Tibial nerve (tissue), 4 donors: ENCODE measurements at places on chromosomes 7 and 10. TPM values are rescaled to one million over a fixed set of nuclear protein-coding genes. Genes with fewer than 3 reads are reported as not detected.

Gene PDE6C
- not detected for total RNA-seq

GRCh38 chr10:78171633-78172400, 138.2 kb downstream of the RPS24 start:
- H3K27me3 ChIP-seq: no peaks in the 10 kb centered on the region
- H3K4me1 ChIP-seq: no peaks in the 10 kb centered on the region
- no peak overlapping the region for H3K27ac ChIP-seq

Gene AEBP1
- 142 TPM for total RNA-seq

Gene PON2
- total RNA-seq: 93.5 TPM

- no peaks in the 10 kb centered on the region for H3K27me3 ChIP-seq
- H3K36me3 ChIP-seq: no peaks in the 10 kb centered on the region
- H3K4me3 ChIP-seq: no peak overlapping the region
- H3K4me1 ChIP-seq: no peaks in the 10 kb centered on the region
- no peak overlapping the region for H3K27ac ChIP-seq
Measured at GRCh38 chr10:4623757-4624420, 202.1 kb upstream of the AKR1E2 start.

- H3K36me3 ChIP-seq: no peaks in the 10 kb centered on the region
- H3K4me1 ChIP-seq: peaks cover 19% of the 10 kb centered on the region
- peak overlapping the region; percentile 68 for H3K27ac ChIP-seq
- no peak for DNase-seq
Measured at GRCh38 chr10:89591111-89591795, 53.8 kb downstream of the PANK1 start.

Gene LIPJ
- total RNA-seq: under 0.01 TPM

Gene PROSER2
- total RNA-seq: 98.4 TPM

- no peaks in the 10 kb centered on the region for H3K27me3 ChIP-seq
- no peak overlapping the region for H3K27ac ChIP-seq
- no peaks in the 10 kb centered on the region for H3K4me1 ChIP-seq
- H3K4me3 ChIP-seq: no peak overlapping the region
- DNase-seq: no peak
- no peaks in the 10 kb centered on the region for H3K36me3 ChIP-seq
Measured at GRCh38 chr7:125149151-125149550, 219.5 kb upstream of the POT1 start.

- no peaks in the 10 kb centered on the region for H3K27me3 ChIP-seq
- H3K4me3 ChIP-seq: no peak overlapping the region
- H3K36me3 ChIP-seq: no peaks in the 10 kb centered on the region
- no peak for DNase-seq
Measured at GRCh38 chr10:76022366-76022765, 590.9 kb downstream of the LRMDA start.

DNA sequence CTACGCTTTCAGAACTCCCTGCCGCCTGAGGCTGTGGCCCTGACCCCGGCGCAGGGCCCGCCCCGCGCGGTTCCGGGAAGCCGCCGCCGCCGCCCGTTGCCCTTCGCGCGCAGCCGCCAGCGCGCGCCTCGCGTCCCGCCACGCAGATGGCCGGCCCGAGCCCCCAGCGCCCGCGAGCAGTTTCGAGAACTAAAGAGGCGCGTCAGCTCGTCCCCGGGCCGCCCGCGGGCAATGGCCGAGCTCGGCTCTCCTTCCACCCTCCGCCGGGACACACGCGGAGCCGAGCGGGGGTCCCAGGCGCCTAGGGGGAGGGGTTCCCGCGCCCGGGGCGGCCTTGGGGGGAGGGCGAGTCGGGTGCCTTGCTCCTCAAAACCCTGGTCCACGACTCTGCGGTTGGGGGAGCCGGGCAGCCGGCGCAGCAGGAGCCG, 1.8 kb downstream of the HNRNPF start:
- H3K27ac ChIP-seq: peak overlapping the region; percentile 98
- no peaks in the 10 kb centered on the region for H3K36me3 ChIP-seq
- H3K4me1 ChIP-seq: peaks cover 55% of the 10 kb centered on the region
- DNase-seq: no peak

GRCh38 chr7:132152131-132152889, 424.0 kb downstream of the PLXNA4 start:
- H3K4me3 ChIP-seq: no peak overlapping the region
- DNase-seq: no peak
- no peaks in the 10 kb centered on the region for H3K36me3 ChIP-seq
- H3K27ac ChIP-seq: no peak overlapping the region

Gene PNLIPRP3
- total RNA-seq: not detected

DNA sequence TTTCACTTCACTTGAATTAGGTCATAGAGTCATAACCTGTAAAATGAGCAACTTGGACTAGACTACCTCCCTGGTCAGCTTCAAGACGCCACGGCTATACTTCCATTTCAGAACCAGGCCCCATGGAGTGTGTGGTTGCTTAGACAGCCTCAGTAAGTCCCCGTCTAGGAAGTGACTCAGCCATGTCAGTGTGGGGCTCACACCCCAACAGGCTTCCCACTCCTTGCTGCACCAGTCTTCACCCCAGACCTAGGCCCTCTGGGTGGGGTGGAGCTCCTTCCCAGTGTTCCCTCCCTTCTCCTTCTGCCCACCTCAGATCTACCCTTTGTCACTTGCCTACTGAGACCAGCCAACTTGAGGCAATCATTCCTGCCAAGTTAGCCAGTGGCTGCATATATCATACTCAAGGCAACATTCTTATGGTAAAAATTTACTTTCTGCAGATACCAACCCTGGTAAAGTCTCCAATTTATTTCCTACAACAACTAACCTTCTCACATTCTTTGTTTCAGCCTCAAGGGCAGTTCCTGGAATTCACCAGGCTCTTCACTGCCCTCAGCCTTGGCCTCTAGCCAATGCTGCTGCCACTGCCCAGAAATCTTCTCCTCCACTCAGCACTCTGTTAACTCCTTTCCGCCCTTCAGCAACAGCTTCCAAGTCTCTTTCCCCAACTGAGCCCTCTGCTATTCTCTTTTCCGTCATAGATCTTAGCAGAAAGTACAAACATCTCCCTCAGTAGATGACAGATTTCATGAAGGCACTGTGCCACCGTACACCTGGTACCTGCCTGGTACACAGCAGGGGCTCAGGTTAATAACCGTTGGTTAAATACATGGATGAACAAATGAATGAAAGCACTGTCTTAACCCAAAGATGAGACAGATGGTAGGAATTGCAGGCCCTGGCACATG, 31.3 kb upstream of the ZNRF2 start:
- H3K36me3 ChIP-seq: no peaks in the 10 kb centered on the region
- H3K4me3 ChIP-seq: no peak overlapping the region
- no peaks in the 10 kb centered on the region for H3K27me3 ChIP-seq
- H3K27ac ChIP-seq: peak overlapping the region; percentile 58
- no peaks in the 10 kb centered on the region for H3K4me1 ChIP-seq
- peak; percentile 26 for DNase-seq

Gene FAM25G
- total RNA-seq: not detected

GRCh38 chr7:127968547-127968946, 62.7 kb downstream of the LRRC4 start:
- H3K36me3 ChIP-seq: no peaks in the 10 kb centered on the region
- H3K4me3 ChIP-seq: no peak overlapping the region
- peaks cover 6% of the 10 kb centered on the region for H3K4me1 ChIP-seq
- no peak for DNase-seq

Gene SSMEM1
- not detected for total RNA-seq

Gene PLXNA4
- 12.7 TPM for total RNA-seq

Gene ZNF716
- not detected for total RNA-seq

Gene ELMO1
- total RNA-seq: 265 TPM

GRCh38 chr7:48140001-48140681, 31.1 kb upstream of the ABCA13 start:
- no peaks in the 10 kb centered on the region for H3K36me3 ChIP-seq
- no peak overlapping the region for H3K4me3 ChIP-seq
- no peaks in the 10 kb centered on the region for H3K27me3 ChIP-seq
- H3K4me1 ChIP-seq: no peaks in the 10 kb centered on the region
- no peak overlapping the region for H3K27ac ChIP-seq

GRCh38 chr7:34425631-34426384, 232.2 kb upstream of the NPSR1 start:
- no peaks in the 10 kb centered on the region for H3K4me1 ChIP-seq
- H3K27me3 ChIP-seq: no peaks in the 10 kb centered on the region
- H3K4me3 ChIP-seq: no peak overlapping the region
- no peak overlapping the region for H3K27ac ChIP-seq

DNA sequence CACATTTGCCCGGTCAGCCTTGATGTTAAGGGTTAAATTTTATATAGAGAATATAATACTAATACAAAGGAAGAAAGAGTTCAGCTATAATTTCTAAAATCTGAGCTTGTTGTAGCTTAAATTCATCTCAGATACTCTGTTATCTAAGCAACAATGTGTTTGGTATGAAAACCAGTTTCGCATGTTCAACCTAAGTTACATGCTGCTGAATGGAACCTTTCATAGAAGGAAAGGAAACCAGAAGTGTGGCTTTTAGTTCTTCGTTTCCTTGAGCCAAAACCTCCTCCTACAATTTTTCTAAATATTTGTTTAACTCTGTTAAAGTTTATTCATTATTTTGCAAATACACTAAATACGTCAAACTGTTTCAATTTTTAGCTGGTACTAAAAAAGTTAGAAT, 18.5 kb downstream of the AGR2 start:
- H3K27ac ChIP-seq: no peak overlapping the region
- no peak overlapping the region for H3K4me3 ChIP-seq
- H3K27me3 ChIP-seq: no peaks in the 10 kb centered on the region
- no peaks in the 10 kb centered on the region for H3K4me1 ChIP-seq
- no peaks in the 10 kb centered on the region for H3K36me3 ChIP-seq
- no peak for DNase-seq

GRCh38 chr7:73715648-73716317, 3.7 kb downstream of the STX1A start:
- H3K36me3 ChIP-seq: no peaks in the 10 kb centered on the region
- H3K4me1 ChIP-seq: no peaks in the 10 kb centered on the region
- DNase-seq: no peak
- H3K27ac ChIP-seq: no peak overlapping the region

GRCh38 chr10:28360175-28360574, 57.3 kb upstream of the MPP7 start:
- H3K4me1 ChIP-seq: no peaks in the 10 kb centered on the region
- no peak for DNase-seq
- no peak overlapping the region for H3K27ac ChIP-seq
- H3K27me3 ChIP-seq: no peaks in the 10 kb centered on the region

Gene BTBD16
- not detected for total RNA-seq

GRCh38 chr10:28841625-28842024, 164.3 kb downstream of the BAMBI start:
- no peak for DNase-seq
- no peak overlapping the region for H3K4me3 ChIP-seq
- H3K27ac ChIP-seq: no peak overlapping the region
- no peaks in the 10 kb centered on the region for H3K4me1 ChIP-seq

DNA sequence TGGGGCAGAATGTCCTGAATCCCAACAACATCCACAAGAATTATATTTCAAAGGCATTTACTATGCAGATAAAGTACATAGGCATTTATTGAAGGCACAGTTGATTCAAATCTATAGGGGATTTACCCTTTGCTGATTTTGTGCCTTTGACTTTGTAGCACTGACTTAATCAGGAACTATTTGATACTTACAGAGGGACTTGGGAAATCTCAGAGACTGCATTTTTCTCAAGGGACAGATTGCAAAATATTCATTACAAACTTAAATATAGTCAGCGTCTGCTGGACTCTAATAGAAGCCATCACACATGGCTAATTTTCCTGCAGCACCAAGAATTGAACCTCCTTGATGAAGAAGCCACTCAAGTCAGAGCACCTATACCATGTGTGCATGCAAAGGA, 44.9 kb downstream of the FAS start:
- no peak overlapping the region for H3K4me3 ChIP-seq
- no peak overlapping the region for H3K27ac ChIP-seq
- no peaks in the 10 kb centered on the region for H3K36me3 ChIP-seq
- H3K4me1 ChIP-seq: peaks cover 9% of the 10 kb centered on the region
- H3K27me3 ChIP-seq: no peaks in the 10 kb centered on the region
- no peak for DNase-seq

DNA sequence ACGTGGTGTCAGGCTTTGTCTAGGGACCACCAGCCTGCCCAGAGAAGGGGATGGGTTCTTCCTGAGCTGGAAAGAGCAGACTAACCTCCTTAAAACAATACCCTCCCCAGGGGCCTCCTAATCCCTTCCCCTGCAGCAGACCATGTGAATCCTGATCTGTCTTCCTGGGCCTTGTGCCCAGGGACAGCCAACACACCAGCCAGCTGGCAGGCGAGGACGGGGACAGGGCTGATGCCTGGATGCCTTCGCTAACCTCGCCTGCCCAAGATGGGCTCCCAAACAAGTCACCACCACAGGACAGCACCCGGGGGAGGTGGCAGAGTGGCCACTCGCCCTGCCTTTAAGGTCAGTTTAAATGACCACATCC, 17.6 kb downstream of the PODXL start:
- no peak for DNase-seq
- no peak overlapping the region for H3K27ac ChIP-seq
- H3K4me1 ChIP-seq: no peaks in the 10 kb centered on the region

DNA sequence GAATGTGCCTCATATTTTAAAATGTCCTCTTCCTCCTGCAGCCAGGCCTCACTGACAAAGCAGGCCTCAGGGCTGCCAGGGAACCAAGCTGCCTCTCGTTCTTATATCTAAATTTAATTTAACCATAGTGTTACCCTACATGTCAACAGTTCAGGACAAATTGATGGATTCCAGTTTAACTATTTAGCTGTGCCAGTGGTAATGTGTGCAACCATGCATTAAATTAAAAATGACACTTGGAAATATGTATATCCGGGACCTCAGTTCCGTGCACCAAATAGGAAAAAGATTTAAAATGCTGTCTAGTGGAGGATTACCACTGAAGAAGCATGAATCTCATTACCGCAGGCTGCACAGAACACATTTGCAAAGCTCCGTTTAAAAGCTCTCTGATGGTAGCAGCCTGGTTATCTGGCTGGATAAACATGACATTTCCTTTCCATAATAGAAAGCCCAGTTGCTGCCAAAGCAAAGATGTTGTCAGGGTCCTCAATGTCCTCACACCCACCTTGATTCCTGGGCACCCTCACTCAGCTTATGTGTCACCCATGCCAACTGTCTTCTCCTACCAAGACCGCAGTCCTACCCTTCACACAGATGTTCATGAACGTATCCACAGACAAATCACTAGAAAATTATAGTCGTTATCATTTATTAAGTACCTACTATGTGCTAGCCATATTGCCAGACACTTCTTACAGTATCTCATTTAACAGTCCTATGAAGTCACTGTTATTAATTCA, 73.3 kb upstream of the FRMD4A start:
- DNase-seq: no peak
- H3K4me1 ChIP-seq: no peaks in the 10 kb centered on the region
- no peaks in the 10 kb centered on the region for H3K27me3 ChIP-seq
- no peak overlapping the region for H3K4me3 ChIP-seq
- no peaks in the 10 kb centered on the region for H3K36me3 ChIP-seq
- no peak overlapping the region for H3K27ac ChIP-seq
